ENCODE measurements at places on chromosomes 2 and 18.

GRCh38 chr2:182619276-182619675, 96.8 kb upstream of the DNAJC10 start:
- no peak for DNase-seq

DNA sequence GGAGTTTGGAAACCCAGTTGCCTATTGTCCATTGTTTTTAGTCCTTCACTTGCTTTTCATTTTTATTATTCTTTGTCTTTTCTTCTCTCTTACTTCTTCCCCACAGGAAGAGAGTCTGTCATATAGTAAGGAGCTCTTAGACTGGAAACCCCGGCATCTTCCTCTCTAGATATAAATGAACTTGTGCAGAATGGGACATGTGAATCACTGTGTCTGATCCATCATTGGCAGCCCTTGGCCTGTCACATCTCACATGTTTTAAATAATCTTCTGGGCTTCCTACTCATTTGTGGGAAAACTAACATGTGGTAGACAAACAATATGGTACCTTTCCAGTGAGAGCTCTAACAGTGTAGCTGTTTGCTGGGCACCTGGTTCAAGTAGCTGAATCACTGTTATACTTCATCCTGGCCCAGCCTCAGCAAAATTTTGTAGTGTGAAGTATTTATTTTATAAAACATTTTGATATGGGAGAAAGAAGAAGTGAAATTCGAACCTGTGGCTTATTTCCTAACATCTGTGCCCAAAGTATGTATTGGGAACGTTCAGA, 112.8 kb downstream of the PHLPP1 start:
- no peak for DNase-seq

DNA sequence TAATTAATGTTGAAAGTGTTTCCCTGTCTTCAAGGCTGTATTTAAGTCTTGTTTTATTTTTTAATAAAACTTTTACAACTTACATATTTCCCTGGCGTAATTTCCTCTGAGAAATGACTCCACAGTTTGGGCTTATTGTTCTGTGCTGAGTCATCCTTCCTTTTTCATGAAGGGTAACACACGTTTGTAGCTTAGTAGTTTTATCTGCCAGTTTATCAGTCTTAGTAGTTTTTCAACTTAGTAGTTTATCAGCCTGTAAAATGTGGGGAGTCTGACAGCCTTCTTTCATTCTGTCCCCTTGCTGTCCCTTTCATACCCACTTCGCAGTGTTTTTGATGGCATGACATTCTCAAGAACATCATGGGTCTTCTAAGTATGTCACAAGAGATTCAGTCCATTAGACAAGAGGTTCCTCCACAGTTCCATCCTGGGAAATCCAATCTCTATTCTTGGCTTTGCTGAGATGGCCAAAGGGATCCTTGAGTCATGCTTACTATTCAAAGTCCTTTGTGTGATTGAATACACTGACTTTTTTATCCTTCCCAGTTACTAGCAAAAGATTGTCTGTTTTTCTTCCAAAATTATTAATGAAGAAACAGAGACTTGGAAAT, 60.0 kb upstream of the SGPP2 start:
- DNase-seq: peak; percentile 23

GRCh38 chr2:74216642-74217041, 18.2 kb downstream of the MTHFD2 start:
- DNase-seq: no peak

- DNase-seq: no peak
Measured at GRCh38 chr18:44761812-44762211, 81.1 kb downstream of the SETBP1 start.

- no peak for DNase-seq
Measured at GRCh38 chr2:58708565-58708964, 467.4 kb upstream of the FANCL start.

- DNase-seq: no peak
Measured at GRCh38 chr2:74020702-74021406, 36.1 kb downstream of the TET3 start.

DNA sequence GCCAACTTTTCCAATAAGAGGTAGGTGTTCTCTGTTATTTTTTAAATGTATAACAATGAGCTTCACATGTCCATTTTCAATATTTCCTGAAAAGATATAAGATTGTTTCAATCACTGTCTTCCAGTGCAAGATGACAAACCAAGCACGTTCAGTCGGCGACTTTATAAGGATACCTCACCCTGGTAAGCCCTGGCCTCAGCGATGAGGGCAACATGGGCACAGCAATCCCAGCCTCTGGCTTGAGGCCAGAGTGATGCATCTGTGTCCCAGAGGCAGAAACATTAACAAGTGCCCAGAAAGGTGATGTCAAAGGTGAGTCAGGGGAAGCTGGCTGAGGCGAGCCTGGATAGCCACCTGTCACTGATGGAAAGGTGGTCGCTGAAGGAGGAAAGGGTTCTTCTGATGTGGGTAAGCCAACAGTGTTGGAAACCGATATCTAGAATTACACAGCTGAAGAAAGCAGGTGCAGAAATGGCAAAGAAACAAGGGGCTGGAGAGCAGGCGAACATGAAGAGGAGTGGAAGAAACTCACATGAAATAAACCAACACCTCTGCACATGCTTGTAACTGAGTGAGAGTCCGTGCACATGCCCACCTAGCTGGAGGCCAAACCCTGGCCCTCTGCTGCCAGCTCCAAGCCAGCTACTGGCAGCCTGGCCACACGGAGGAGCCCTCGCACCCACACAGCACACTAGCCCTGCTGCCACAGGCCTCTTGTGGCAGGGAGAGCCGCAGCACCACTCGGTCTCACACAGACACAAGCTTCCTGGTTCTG, 65.5 kb downstream of the FBXO15 start:
- peak; percentile 76 for DNase-seq

- DNase-seq: no peak
Measured at GRCh38 chr2:135063210-135063609, 11.1 kb downstream of the RAB3GAP1 start.

DNA sequence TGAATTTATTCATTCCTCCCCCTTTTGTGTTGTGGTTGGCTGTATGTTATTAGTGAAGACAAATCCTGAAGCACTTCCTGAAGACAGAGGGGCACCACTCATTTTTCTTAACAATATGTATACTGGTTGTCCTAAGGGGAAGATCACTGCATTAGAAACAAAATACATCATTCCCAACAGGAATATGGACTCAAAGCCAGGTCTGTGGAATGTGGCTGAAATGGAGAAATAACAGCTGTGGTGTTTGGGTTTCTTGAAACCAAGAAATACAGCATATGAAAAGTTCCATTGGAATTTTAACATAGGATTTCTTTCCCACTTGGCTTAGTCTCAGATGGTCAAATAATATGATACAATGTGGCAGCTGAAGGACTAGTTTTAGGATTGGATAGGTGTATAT, 267.6 kb downstream of the KCNE4 start:
- DNase-seq: no peak

DNA sequence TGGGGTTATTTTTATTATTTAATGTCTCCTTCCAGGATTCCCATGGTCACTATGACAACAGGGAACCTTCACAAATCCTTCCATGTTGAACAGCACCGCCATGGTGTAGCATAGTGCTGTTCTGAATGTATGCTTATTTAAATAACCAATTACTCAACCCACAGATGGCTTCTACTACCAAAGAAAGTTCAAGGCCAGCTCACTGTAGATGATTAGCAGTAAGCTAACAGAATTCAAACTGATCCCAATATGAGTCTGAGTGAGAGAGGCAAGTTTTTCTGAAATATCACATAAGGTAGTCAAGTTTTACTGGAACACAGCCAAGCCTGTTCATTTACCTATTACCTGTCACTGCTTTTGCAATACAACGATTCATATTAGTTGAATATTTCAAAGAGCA, 51.2 kb downstream of the CLASP1 start:
- DNase-seq: no peak

DNA sequence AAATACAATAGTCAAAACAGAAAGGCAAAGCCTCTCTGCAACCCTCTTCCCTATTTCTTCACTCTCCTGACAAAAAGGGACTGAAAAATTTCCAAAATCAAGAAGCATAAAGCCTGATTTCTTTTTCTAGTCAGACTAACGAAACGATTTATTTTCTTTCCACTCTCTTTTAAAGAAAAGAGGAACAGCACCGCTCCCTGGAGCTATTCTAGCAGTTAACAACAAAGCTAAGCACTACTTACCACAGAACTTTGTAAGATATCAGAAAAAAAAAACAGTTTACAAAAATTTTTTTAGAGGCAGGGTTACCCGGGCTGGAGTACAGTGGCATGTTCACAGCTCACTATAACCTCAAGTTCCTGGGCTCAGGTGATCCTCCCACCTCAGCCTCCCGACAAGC, 14.4 kb upstream of the FHL2 start:
- no peak for DNase-seq

DNA sequence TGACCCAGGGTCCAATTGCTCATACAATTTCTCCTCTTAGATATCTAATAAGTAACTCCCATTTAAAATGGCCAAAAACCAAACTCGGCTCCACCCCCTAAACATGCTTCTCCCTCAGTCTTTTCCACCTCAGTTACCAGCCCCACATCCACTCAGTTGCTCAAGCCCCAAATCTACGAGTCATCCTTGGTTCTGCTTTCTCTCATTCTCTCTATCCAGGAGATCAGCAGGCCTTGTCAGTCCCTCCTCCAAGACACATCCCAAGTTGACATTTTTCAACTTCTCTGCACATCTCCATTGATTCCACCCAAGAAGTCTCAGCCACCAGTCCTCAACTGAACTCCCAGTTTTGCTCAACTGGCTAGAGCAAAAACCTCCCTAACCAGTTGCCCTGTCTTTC, 40.5 kb upstream of the RTN4 start:
- peak; percentile 65 for DNase-seq

DNA sequence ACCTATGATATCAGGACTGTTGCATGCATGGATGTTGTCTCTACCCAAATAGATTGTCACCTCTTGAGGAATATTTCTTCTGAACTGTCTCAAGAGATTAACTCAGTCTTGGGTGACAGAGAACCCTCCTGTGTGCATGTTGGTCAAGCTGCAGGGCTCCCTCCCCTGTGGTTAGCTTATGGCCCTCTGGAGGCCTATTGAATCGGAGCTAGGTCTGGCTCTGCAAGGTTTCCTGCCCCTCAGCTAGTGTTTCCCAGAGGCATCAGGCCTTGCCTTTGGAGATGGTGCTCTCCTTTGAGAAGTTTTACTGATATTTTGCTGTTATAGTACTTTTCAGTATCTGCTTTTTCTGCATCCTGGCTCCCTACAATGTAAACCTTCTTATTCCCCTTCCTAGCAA, 769.2 kb upstream of the FAM98A start:
- DNase-seq: no peak

GRCh38 chr2:74845217-74845751, 11.4 kb downstream of the HK2 start:
- DNase-seq: peak; percentile 92

- DNase-seq: no peak
Measured at GRCh38 chr2:14960686-14961324, 328.3 kb downstream of the LRATD1 start.

DNA sequence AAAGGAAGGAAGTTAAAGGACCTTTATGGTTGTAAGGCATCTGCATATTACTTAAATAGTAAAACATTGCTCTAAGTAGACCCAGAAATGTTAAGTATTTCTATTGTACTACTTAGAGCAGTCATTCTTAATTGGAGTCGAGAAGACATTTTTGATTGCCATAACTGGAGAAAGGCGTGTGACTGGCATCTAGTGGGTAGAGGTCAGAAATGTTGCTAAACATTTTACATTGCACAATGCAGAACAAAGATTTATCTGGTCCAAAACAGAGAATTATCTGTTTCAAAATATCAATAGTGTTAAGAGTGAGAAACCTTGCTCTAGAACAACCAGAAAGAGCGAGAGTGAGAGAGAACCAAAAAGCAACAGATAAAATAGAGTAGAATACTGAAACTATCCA, 23.3 kb upstream of the ROCK1 start:
- DNase-seq: peak; percentile 60

GRCh38 chr2:41869542-41870264, 178.1 kb upstream of the PKDCC start:
- peak; percentile 65 for DNase-seq

- no peak for DNase-seq
Measured at GRCh38 chr18:30945761-30946160, 96.8 kb downstream of the DSC3 start.

DNA sequence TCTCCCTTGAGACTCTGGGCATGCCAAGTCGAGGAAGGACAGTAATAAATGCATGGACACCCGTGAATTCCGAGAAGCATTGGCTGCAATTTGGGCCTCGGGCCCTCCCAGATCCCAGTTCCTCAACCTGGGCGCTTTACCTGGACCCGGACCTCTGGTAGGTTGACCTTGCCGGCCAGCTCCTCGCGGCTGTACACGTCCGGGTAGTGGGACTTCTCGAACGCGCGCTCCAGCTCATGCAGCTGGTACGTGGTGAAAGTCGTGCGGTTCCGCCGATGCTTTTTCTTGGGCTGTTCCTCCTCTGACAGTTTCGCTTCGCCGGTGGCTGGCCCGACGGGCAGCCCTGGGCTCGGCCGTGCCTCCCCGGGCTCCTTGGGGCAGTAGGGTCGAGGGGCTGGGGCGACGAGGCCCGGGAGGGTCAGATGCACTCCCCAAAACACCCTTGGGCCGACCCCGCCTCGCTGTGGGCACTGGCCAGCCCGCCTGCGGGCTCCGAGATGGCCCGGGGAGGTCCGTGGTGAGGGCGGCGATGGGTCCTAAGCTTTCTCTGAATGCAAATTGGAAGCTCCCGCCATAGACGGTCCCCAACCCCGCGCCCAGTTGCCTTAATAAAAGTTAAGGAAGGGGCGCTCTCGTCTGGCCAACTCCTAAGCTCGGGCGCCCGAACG, 899 bp downstream of the RAX start:
- DNase-seq: no peak

DNA sequence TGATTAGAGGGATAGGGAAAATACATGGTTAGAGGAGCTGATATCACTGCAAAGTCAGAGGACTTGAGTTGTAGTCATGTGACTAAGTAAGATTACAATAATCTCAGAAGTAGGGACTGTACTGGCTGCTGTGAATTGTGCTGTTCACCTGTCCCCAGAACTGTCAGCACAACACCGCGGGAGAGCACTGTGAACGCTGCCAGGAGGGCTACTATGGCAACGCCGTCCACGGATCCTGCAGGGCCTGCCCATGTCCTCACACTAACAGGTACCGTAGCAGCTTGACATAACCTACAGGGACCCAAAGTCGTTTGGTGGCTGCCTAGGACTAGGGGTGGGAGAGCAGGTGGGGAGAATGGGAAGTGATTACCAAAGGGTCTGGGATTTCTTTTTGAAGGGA, 132.8 kb upstream of the TTC39C start:
- no peak for DNase-seq

GRCh38 chr2:73084971-73085370, 13.5 kb upstream of the SFXN5 start:
- DNase-seq: no peak

- no peak for DNase-seq
Measured at GRCh38 chr2:160892204-160892603, 268.0 kb upstream of the TANK start.

DNA sequence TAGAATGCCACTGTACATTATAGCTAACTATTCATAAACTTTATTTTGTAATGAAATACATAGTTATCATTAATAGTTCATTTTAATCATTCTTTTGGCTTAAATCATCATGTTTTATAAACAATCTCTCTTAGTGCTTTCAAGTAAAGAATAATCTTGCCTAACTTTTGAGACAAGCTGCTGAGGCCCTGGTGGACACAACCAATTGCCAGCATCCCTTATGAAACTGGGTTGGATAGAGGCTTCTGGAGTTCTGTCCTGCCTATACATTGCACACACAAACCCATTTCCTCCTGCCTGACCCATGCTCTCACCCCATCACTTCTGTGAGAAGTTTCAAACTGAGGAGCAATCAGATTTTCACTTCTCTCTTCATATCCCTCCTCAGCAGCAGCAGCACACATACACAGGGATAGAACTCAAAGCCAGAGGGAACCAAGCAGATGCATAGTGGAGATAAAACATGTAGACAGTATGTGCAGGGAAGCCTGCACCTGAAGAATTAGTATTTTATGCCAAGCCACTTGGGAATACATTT, 450.0 kb upstream of the SLC14A2 start:
- no peak for DNase-seq
